ENCODE measurements at places on chromosomes 12 and 14. TPM values are rescaled to one million over a fixed set of nuclear protein-coding genes. Genes with fewer than 3 reads are reported as not detected.

The LRTM2 gene
- not detected for total RNA-seq

The TMEM63C gene
- 1.7 TPM for total RNA-seq

The LRRIQ1 gene
- total RNA-seq: 0.39 TPM

The ESR2 gene
- 0.11 TPM for total RNA-seq

The ASB2 gene
- 0.35 TPM for total RNA-seq

All from H9 (cell line).